ENCODE measurements at places on chromosomes 6 and 20.

DNA sequence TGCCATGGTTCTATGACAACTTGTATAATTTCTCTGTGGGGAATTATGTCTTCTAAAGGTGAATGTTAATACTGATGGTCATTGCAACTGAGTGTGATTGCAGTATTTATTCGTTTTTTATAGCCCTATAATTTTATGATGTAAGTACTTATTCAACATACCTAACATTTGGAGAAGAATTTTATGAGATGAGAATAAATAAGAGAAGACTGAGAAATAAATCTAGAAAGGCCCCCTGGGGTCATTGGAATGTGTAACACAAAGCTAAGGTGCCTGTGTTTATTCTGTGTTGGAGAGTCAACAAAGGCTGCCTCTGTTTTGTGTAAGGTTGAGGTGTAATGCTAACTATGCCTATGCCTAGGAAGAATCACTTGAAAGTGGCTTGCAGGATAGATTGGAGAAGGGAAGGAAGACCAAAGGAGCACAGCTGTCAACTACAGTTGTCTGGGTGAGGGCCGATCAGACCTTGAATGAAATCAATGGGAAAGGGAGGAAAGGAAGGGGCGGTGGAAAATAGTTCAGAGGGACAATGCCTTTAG is 1076.7 kb downstream of the KIF16B start:
- DNase-seq, result no peak

- peak; percentile 48 for DNase-seq
Observed at GRCh38 chr6:131250122-131250521, 114.9 kb downstream of the AKAP7 start.

DNA sequence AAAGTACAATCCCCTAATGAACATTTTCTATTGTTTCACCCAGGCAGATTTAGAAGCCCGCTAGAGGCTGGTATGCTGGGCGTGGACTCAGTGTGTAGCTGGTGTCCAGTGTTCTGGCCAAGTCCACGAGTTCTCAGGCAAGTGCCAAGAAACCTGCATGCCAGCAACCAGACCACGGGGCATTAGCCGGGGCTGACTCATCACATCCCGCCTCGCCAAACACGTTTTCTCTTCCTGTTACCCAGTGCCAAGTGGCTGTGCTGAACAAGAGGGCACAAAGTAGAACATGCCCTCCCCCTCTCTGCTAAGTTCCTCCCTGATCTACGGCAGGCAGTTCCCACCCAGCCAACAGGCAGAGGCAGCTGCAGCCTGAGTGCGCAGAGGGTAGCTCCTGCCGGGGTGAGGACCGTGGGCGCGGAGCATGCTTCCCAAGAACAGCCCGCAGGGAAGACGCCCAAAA is 29.6 kb downstream of the RAMACL start:
- no peak for DNase-seq

- no peak for DNase-seq
Observed at GRCh38 chr6:12760911-12761310, 44.3 kb downstream of the PHACTR1 start.

GRCh38 chr6:128784266-128784665 is 98.7 kb upstream of the LAMA2 start:
- DNase-seq, result no peak

DNA sequence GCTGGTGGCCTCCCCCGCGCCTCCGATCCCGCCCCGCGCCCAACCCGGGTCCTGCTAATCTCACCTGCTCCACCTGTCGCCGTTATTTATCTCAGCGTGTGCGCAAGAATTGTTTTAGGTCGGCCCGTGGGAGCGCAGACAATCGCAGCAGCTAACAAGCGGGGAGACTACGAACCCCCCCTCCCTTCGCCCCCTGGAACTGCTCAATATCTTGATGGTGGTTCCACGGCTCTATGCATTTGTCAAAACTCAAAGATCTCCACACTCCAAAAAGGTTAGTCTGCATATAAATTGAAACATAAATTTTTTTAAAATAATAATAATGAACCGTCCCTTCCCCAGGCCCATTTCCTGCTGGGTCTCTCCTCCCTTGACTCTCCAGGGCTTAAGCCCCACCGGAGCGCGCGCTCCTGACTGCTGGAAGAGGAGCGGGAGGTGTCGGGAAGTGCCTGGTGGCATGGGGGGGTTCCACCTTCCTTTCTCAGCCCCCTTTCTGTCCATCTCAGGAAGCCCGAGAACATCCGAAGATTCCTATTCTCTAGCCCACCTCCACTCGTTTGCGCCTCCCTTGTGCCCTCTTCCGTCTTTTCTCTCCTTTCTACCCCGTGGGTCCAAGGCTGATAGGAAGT is 1.6 kb upstream of the MDGA1 start:
- DNase-seq, result no peak

GRCh38 chr6:12548526-12548925 is 168.0 kb upstream of the PHACTR1 start:
- DNase-seq, result no peak

DNA sequence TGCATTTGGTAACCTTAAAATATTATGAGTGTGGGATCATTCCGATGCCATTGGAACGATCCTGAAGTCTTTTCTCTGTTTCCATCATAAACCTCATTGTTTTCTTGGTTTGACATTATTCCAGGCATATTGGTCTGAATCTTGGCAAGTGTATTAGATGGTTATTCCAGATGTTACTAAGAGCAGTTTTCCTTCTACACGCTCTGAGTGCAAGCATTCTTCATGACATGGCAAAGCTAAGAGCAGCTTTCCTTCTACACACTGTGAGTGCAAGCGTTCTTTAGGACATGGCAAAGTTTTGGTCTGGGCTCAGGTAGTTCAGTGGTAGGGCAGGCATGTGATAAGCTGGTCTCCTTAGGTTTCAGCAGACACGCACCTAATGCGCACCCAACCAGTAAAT is 53.0 kb downstream of the SMOC2 start:
- no peak for DNase-seq

DNA sequence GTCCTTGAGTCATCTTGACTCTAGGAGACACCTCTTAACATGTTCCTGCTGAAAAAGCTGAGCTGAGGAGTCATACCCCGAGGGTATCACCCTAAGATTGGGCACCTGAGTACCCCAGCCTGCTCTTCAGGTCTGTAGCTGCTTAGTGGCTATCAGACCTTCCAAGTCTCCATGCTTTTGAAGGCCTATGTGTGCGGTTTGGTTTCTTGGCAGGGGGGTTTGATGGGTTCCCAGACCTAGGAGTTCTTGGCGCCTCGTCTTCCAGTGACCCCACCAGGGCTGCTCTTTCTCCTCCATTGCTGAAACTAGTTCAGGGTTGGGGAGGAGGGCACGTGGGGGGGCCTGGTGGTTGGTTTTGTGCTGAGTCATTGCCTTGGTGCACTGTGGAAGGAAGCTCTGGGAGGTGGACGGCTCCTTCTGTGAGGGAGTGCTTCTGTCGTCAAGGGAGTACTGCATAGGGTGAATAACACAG is 20.1 kb downstream of the IGF2R start:
- DNase-seq, result no peak

- no peak for DNase-seq
Observed at GRCh38 chr6:130890521-130890971, 63.3 kb downstream of the SMLR1 start.

- DNase-seq, result peak; percentile 73
Observed at GRCh38 chr6:38138374-38138773, 318.8 kb downstream of the ZFAND3 start.

DNA sequence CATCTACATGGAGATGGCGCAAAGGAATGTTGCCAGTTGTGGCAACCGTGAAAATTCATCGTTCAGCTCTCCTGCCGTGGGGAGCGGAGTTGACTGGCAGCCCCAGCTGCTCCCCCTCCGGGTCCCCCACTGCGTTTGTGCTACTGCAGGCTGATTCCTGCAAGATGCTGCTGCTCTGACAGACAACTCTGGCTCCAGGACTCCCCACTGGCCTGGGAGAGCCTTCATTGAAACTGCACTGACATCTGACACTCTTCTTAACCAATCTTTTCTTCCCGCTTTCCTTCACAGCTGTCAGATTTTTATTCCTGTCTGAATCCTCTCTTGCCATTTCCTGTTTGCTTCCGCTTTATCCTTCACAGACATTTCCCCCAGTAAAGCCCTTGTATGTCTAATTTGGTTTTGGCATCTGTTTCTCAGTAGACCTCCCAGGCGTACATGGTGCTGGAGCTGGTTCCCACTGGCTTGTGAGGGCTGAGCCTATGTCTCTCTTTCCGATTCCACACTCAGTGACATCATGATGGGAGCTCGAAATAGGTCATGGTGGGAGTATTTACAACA is 9.5 kb upstream of the ATRN start:
- peak; percentile 51 for DNase-seq

DNA sequence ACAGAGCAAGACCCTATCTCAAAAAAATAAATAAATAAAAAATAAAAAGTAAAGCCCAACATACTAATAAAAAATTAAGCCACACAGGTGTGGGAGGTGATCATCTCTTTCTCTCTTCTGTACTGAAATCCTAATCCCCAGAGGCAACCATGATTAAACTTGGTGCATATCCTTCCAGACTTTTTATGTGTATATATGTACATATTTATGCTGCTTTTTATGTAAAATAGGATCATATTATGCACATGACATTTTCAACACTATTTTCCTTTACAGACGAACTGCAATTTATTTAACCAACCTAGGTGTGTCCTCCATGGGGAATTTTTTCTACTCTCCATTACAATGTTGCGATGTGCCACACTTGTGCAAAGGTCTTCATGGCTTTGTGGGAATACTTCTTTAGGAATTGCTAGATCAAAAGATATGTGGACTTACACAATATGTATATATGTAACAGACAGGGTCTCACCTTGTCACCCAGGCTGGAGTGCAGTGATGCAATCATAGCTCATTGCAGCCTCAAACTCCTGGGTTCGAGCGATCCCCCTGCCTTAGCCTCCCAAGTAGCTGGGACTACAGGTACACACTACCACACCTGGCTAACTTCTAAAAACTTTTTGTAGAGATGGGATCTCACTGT is 23.7 kb downstream of the RMND1 start:
- no peak for DNase-seq

DNA sequence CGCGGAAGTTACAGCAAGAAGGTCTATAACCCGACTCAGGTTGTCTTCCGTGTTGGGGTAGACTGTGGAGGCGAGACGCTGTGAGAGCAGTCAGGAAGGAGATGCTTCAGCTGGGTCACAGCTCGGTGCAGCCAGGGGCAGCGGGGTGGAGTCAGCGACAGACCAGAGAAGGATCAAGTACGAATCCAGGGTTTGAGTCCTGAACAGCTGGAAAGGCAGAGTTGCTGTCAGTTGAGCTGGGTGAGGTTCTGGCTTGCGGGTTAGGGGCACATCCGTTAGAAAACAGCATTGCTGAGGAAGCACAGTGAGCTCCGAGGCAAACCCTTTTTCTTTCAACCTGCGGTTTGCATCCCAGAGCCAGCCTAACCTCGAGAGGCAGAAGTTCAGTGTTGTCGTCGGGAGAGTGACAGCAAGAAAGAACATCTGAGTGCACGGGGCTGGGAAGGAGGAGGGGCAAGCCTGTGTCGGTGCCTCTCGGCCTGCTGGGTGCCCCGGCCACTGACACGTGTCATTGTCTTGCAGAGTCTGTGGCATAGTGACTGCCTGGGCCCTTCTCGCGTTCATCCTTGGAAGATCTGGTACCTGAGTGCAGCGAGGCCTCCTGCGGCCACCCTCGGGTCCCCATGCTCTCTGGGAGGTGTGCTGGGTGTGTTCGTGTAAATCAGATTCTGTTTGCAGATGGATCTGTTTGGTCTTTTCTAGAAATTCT is 20.0 kb downstream of the PNLDC1 start:
- DNase-seq, result no peak

DNA sequence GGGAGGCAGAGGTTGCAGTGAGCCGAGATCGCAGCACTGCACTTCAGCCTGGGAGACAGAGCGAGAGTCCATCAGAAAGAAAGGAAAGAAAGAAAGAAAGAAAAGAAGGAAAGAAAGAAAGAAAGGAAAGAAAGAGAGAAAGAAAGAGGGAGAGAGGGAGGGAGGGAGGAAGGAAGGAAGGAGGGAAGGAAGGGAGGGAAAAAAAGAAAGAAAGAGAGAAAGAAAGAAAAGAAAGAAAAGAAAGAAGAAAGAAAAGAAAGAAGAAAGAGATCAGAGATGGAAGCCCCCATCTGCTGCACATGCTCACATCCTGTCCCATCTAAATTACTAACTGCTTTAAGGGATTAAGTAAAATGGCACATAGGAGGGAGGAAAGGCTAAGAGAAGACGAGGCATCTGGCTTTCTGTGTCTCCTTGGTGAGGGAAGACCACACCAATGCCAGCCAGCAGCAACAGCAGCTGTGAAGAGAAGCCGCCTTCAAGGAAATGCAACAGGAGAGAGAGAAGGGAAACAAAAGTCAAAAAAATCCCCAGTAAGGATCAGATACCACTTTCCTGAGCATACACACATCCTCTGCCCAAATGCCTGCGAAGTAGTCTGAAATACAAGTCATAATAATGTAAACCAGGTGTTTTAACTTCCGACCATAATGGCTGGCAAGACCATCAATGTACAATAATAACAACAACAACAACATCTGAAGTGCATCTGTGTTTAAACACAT is 300.2 kb upstream of the JARID2 start:
- no peak for DNase-seq

Measured in WTC11 (cell line).